HTR-8/SVneo (cell line): ENCODE measurements at places on chromosomes 1 and 21.

DNA sequence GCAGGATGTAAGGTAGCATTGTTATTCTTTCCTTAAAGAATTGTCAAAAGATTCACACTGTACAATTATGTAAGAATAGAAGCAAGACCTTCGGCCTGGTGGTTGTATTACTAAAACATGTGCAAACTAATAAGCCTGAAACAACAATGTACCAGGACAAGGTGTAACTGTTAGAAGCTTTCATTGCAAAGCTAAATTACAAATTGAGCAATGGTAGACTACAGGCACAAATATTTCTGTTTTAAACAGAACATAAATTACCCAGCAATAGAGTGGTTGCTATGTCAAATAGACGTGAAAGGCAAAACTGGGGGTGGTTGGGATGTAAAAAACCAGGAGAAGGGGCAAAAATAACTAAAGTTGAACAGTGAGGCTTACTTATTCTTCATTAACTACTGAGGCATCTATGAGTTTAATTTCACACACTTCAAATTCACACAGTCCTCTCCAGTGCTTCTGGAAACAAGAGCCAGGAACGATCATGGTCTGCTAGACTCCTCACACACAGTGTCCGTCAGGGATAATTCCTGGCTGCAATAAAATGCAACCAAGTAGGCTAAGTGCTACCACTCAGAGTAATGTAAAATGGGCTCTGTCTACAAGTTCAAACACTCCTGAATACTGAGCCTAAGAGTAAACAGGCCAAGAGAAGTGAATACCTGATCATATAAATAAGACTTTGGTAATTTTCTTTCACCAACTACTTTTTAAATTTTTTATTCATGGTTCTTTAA is 39.3 kb upstream of the C1orf198 start:
- DNase-seq, result no peak

DNA sequence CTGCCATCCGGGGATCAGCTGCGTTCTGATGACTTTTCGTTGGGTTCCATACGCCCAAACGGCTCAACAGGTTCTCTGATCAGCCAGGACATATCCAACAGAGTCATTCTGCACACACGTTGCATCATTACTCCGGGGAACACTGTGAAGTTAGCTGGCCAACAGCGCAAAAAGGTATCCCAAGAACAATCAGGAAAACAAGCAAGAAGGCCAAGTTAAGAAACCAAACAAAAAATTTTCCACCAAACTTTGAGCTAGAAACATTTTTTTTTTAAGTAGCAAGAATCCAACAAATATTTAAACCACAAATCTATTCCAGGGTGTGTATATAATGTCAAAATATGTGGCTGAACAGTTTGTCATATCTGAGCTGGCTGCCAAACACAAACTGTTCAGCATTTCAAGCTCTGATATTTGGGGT is 29.2 kb downstream of the NID1 start:
- no peak for DNase-seq

- no peak for DNase-seq
These were observed 2.3 kb downstream of the FAAP20 start for GRCh38 chr1:2192031-2192995.

DNA sequence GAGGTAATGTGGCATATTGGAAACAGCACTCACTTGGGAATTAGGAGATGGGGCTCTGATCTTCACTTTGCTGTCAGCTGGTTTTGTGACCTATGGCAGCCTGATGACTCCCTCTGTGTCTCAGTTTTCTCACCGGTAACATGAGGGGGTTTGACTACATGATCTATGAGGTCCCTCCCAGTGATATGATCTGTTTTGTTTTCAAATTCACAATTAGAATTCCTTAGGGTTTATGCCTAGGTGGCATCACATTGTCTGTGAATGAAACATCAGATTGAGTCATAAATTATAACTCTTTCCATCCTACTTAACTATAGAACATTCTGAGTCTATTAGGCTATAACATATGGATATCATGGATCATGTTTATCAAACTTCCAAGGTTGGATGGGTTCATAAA is 386.6 kb downstream of the PTBP2 start:
- DNase-seq, result peak; percentile 8

DNA sequence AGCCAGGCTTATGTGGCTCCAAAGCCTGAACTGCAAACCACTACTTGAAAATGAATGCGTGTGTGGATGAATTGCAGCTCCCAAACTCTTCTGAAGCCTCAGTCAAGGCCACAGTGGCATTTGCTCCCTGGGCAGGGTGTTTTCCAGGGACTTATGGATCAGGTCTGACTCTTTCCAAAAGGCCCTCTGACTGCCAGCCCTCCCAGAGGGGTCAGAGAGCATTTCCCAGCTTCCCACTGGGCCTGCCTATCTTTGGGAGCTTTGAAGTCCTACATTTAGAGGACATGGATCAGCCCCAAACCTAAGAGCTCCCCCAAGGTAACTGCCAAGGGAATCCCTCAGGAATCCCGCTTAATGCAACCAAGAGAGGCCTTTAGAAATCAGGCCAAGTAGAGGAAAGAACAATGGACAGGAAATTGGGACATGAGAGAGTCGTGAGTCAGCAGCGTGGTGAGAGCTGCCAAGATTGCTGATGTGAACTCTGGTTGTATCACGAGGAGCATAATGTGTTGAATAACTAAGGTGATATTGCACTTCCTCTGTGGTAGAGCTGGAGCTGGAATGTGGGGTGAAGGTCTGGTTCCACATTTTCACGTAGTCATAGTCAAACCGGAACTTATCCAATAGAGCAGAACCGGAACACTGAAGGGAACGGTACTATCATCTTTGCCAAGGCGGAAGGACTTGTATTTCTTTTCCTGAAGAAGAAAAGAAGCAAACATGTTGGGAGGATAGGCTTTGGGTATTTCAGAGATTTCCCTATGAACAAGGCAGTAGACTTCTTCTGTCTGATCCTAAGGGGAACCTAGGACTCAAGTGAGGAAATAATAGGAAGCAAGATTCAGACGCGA is 99.4 kb upstream of the JUN start:
- peak; percentile 57 for DNase-seq

DNA sequence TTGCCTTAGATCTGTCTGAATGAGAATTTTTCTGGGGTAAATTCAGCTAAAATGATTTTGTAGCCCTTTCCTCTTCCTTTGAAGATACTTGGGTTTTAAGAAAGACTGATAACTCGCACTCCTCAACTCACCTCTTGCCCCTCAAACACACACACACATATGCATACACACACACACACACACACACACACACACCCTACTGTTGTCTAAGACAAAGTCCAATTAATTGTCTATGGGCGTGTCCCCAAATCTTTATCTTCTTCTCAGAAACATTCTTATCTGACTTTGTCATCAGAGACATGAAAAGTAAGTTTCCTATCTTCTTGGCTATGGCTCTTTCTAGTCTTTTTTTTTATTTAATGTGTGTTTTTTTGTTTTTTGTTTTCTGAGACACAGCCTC is 36.1 kb upstream of the SMYD2 start:
- no peak for DNase-seq

- DNase-seq, result no peak
These were observed 94.3 kb downstream of the KCNJ6 start for GRCh38 chr21:37821786-37822450.

DNA sequence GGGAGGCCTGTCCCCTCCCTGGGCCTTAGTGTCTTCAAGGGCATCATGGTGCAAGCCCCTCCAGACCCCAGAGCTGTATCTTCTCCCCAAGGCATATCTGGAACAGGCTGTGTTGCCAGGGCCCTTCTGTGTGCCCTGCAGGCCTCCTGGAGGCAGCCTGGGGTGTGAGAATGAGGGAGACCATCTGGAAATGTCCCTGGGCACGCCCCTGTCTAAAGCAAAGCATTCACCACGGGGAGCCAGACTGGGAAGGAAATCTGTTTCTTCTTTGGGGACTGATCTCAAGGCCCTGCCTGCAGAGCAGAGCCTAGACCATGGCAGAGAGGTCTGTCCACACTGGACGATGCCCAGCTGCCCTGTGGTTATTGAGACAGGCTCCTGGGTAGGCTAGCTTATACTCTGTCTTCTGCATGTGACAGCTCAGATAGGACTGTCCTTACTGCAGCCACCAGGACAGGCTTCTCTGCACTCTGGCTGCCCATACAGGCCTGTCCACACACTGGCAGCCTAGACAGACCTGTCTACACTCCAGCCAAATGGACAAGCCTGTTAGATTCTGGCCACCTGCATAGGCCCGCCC is 24.6 kb downstream of the PODN start:
- no peak for DNase-seq

GRCh38 chr1:18955131-18955440 is 1.4 kb downstream of the IFFO2 start:
- DNase-seq, result no peak

- DNase-seq, result no peak
These were observed 609 bp downstream of the PIGK start for GRCh38 chr1:77218477-77219165.

GRCh38 chr1:200075938-200076546 is 48.5 kb downstream of the NR5A2 start:
- peak; percentile 71 for DNase-seq

DNA sequence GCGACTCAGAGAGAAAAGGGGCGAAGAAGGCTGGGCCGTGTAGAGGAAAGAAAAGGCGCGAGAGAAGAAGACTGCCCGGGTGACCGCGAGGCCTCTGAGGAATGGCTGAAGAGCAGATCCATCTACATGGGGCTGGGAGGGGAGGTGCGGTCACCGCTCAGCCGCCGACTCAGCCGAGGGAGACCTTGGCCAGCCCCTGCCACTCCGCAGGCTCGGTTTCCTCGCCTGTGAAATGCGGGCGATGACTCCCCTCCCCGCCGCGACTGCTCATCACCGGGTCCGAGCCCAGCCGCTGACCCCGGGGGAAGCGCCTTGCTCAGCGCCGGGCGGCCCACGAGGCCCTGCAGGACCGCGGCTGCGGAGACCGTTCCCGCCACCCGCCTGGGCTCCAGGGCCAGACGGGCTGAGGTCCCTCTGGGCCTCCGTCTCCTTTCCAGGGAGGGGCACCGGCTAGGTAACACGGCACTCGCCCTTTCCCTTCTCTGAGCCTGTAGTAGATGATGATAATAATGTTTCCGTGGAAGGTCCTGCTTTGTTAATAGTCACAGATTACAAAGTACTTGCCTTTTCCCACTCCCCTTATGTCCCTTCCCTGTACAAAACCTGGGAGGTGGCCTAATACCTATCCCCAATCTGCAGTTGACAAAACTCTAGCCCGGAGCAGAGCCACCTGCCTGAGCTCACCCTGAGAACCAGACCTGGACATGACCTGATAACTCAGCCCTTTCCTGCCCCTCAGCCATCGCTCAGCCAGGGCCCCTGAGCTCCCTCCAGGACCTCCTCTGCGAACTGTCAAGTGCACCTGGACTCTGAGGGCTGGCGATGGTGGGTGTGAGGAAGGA is 1.6 kb upstream of the BSND start:
- DNase-seq, result no peak

DNA sequence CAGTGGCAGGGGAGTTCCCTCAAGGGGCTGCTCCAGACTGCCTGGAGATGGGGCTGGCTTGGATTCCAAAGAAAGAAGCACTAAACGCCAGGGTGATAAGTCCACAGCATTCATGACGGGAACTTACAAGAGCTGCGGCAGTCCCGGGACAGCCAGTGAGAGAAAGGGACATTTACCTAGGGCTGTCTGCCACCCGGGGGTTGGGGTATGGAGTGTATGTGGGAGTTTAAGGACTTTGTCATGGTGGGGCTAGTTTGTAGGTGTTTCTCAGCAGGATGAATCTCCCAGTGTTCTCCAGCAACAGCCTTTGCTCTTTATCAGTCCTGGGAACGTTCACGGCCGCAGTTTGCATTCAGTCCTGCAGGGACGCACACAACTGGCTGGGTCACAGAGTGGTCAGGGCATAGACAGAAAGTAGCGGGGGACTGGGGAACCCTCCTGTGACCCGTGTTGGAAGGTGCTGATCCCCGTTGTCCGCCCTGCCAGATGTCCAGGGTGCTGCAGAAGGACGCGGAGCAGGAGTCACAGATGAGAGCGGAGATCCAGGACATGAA is 41.4 kb upstream of the HMGN1 start:
- no peak for DNase-seq

- no peak for DNase-seq
These were observed 5.8 kb upstream of the CHI3L2 start for GRCh38 chr1:111221633-111222291.

- no peak for DNase-seq
These were observed 12.6 kb upstream of the MRPS14 start for GRCh38 chr1:175035865-175036264.

GRCh38 chr1:209620487-209620884 is 31.7 kb downstream of the LAMB3 start:
- DNase-seq, result no peak

DNA sequence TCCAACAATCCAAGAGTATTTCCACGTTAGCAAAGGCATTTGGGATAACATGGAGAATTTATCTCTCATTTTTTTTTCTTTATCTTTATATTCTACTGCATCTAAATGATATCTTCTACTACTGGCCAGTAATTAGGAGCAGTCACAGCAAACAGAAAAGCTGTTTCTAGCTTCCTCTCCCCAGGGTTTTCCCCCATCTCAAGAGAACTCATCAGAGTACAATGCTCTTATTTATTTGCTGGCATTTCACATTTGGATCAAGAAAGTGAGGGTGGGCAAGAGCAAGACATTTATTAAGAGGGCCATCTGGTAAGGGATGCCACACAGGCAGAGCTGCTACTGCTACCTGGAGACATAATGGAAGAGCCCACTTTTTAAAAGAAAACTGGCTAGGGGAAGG is 368.2 kb downstream of the USH2A start:
- no peak for DNase-seq

GRCh38 chr1:32977546-32978087 is 13.0 kb upstream of the RNF19B start:
- DNase-seq, result no peak

GRCh38 chr1:212302745-212303383 is 17.7 kb downstream of the PPP2R5A start:
- no peak for DNase-seq

GRCh38 chr1:154735804-154736168 is 127.8 kb upstream of the ADAR start:
- DNase-seq, result no peak
